Hematopoietic multipotent progenitor cell treated with erythropoietin and hydrocortisone succinate and interleukin-3 and kit ligand, for 15 days (in vitro differentiated cells): ENCODE measurements at places on chromosomes 6 and 20.

DNA sequence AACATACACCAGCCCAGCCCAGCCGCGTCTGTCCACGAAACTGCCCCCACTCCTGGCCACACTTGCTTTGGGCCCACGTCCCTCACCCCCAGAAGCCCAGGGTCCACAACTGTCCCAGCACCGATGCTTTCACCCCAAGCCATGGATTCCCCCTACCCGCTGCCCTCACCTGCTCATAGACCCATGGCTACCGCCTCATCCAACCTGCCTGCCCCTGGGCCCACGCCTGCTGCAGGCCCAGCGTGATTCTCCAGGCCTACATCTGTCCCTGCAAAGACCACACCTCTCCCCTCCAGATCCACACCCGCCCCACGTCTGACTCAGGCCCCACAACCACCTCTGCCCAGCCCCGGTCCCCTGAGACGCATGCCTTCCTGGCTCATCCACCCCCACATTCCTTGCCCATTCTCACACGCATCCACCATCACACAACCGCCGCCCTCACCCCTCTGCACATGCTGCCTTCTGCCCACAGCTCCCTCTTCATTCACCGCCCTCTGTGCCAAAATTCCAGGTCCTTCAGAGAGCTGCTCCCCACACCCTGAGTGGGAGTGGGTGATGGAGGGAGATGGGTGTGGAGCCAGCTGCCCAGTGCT, 86.7 kb downstream of the GRM4 start:
- DNase-seq = no peak

GRCh38 chr6:89190741-89191140, 26.4 kb downstream of the GABRR1 start:
- DNase-seq = no peak

GRCh38 chr6:66849843-66850242, 1142.8 kb upstream of the EYS start:
- no peak for DNase-seq

GRCh38 chr6:26008470-26008869, 45.9 kb downstream of the TRIM38 start:
- no peak for DNase-seq

DNA sequence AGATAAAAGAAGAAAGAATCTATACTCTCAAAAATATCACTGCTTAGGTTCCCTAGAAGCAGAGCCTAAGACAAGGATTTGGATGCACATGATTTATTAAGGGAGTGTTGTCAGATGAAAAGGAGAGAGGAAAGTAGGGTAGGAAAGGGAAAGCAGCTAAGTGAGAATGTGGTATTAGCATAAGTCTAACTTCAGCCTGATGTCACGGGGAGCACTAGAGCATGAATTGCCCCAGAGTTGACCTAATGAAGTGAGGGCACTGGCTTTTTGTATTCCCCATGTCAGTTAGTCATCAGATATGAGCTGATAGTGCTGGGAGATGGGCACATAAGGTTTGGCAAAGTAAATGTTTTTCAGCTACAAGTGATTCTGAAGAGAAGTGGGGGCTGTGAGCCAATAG, 129.0 kb upstream of the THEMIS start:
- no peak for DNase-seq

GRCh38 chr6:128370072-128370471, 150.3 kb downstream of the PTPRK start:
- DNase-seq = no peak

DNA sequence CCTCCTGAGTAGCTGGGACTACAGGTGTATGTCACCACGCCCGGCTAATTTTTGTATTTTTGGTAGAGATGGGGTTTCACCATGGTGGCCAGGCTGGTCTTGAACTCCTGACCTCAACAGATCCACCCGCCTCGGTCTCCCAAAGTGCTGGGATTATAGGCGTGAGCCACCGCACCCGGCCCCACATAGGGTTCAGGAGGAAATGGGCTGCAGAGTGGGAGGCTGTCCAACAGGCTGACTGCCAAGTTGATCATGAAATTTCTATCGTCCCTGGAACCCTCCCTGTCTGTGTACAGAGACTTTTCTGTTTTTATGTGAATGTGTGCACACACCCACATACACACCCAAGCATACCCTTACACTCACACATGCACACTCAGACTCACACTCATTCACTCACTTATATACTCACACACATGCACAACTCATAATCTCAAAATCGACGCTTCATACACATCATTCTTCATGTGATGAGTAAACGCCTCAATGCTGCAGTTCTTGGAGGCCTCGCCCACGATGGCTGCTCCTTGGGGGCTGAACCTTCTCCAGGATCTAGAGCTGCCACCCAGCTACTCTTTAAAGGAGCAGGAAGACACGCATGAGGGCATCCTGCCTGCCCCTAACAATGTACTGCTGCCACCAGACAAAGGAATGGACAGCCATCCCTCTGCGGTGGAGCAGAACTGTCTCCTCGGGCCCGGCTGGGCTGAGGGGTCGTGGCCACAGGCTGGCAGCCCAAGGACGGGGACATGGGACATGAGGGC, 35.6 kb downstream of the SUN5 start:
- DNase-seq = no peak

GRCh38 chr6:163324326-163324687, 90.2 kb upstream of the QKI start:
- no peak for DNase-seq

GRCh38 chr6:129893640-129894039, 32.5 kb upstream of the TMEM244 start:
- peak; percentile 28 for DNase-seq

- no peak for DNase-seq
Observed at GRCh38 chr20:46831633-46832011, 63.0 kb upstream of the EYA2 start.

- DNase-seq = no peak
Observed at GRCh38 chr6:167565884-167566599, 241.2 kb downstream of the TTLL2 start.

DNA sequence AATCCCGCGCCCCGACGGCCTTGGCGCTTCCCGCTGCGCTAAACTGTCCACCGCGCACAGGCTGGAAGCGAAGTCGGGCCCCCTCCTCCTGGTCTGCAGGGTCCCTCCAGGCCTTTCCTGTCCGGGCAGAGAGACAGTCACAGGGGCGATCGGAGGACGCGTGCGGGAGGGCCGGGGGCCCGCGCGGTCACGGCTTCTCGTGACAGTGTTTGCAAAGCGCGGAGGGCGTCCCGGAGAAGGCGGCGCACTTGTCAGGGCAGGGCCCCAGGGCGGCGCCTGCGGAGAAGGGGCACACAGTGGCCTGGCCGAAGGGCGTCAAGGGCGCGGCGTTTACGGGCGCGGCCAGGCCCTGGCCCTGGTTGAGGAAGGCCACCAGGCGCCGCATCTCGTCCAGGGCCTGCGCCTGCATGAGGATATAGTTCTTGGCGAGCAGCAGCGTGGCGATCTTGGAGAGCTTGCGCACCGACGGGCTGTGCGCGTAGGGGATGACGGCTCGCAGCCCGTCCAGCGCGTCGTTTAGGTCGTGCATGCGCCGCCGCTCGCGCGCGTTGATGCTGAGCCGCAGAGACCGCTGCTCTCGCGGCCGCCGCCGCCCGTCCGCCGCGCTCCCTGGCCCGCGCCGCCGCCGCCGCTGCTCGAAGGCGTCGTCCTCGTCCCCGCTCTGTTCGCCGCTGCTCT, 763 bp downstream of the BHLHE23 start:
- DNase-seq = no peak

DNA sequence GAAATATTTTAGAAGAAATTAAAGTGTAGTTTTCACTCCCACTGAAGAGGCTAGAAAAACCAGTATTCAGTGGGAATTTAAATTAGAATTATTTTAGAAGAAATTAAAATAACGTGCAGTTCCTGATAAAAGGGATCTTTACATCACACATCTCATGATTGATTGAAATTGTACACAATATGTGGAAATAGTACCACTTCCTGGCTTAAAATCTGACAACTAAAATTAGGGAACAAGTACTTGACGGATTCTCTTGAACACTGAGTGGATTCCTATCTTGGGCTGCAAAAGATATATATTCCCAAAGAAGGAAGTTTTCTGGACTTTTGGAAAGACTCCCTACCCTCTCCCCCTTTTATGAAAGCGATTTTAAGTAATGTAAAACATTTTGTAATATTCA, 14.6 kb upstream of the MTCL3 start:
- no peak for DNase-seq

GRCh38 chr20:63092660-63093215, 86.0 kb upstream of the BHLHE23 start:
- no peak for DNase-seq

- no peak for DNase-seq
Observed at GRCh38 chr20:16922834-16923233, 174.7 kb downstream of the OTOR start.

DNA sequence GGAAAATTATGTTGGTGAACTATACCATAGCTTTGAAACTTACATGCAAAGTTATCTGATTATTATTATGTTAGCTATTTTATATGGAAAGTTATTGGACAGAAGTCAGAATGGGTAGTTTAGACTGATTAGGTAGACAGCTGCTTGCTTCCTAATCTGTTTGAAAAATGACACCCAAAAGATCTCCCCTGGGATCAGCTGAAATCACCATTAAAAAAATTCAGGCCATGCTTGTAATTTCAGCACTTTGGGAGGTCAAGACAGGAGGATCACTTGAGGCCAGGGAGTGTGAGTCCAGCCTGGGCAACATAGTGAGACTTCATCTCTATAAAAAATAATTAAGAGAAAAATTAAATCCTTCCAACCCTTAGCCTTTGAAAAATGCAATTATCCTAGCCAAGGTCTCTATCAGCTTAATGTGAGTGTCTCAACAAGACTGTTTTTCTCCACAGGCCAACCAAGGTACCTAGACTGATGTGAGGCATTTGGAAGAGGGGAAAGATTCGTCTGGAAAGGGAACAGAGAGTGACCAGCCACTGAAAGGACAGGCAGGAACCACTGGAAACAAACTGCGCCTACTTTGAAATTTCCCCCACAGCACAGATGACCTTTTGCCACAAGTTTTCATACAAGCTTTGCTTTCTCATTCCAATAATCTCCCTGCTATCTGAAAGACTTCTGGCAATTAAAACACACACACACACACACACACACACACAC, 232.3 kb downstream of the GMPR start:
- DNase-seq = no peak

DNA sequence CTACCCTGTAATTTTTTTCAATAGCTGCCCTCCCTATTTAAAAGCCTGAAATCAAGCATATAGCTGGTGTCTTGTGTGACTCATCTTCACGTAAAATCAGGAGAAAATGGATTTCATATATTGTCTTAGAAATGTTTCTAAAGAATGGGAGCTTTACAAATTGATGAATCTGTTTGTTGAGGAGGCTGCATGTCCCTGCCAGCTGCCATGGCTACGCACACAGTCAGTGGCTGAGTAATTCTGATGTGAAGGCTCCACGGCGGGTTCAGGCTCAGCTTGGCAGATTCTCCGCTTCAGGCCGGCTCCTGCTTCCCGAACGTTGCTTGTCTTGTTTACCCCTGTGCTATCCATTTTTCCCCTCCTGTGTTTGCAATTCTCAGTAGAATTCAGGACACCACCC, 82.8 kb downstream of the CCDC170 start:
- no peak for DNase-seq

- DNase-seq = no peak
Observed at GRCh38 chr6:8914700-8915099, 479.4 kb upstream of the SLC35B3 start.

DNA sequence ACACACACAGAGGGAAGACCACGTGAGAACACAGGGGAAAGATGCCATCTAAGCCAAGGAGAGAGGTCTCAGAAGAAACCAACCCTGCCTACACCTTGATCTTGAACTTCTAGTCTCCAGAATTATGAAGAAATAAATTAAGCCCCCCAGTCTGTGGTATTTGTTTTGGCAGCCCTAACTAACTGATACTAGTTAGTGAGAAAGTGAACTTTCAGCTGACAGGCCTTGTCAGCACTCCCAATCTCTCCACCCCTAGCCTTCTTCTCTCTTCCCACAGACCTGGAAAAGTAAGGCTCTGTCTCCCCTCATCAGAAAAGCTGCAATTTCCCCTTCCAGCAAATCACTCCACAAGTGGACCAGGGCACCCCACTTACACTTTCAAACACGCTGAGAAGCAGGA, 108.6 kb upstream of the CDYL start:
- DNase-seq = no peak

DNA sequence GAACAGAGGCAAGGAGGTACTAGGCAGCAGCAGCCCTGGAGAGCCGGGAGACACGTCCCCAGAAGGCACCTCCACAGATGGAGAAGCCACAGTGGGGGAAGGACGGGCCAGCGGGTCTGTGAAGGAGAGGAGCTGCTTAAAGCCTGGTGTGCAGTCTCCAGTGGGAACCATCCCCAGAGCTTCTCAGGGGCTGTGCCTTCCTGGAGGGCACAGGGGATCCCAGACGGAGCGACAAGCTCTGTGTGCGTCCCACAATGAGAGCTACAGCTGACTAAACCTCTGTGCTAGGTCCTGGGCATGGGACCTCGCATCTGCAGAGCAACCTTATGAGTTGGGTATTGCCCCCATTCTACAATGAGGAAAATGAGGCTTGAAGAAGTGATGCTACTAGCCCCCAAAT, 50.7 kb downstream of the EZR start:
- no peak for DNase-seq

GRCh38 chr20:54227751-54228150, 19.9 kb downstream of the PFDN4 start:
- no peak for DNase-seq

DNA sequence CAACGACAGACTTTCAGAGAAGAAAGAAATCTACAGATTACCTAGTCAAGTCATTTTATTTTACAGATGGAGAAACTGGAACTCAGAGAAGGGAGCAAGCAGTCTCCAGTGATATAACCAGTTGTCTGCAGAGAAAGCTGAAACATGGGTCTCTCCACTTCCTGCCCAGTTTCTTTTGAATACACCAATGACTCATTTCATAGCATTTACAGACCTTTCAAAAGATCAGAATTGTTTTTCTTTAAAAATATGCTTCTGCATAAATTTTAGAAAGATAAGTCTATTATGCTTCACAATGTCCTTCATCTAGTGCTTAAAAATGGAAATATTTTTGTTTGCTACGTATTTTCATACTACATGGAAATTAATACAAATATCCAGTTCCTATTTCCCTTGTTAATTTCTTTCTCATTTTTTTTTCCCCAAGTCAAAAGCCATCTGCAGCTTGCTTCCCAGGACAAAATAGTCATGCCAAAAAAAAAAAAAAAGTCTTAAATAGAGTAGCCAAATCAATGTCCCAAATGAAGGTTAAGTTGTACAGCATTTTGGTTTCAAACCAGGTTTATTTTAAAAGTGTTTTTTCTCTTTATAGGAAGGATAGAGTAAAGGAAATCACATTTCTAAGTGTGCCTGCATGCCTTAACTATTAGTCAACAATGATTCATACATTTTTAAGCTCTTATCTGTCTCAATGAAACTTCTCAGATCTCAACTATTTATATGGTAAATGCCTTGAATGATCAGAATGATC, 36.9 kb downstream of the ARHGAP18 start:
- DNase-seq = no peak

DNA sequence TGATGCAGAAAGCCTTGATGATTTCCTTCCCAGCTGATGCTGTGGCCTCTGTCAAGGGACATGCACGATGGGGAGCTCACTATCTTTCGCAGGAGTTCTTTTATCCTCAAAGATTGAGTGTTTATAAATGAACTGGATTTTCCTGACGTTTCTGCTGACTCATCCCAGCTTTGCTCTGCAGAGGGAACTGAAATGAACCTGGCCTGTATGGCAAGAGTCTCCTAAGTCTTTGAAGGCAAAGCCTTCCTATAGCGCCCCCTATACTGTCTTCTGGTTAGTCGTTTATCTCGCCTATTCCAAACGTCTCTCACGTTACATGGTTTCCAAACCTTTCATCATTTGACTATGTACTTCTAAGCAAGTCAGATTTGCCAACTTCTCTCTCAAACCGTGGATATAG, 565.3 kb downstream of the KIF16B start:
- DNase-seq = no peak
